ENCODE measurements at places on chromosomes 6 and 20.

- no peak for DNase-seq
Observed at GRCh38 chr6:157880534-157880933, 57.5 kb downstream of the SNX9 start.

- DNase-seq = no peak
Observed at GRCh38 chr6:106082735-106083398, 3.3 kb upstream of the PRDM1 start.

DNA sequence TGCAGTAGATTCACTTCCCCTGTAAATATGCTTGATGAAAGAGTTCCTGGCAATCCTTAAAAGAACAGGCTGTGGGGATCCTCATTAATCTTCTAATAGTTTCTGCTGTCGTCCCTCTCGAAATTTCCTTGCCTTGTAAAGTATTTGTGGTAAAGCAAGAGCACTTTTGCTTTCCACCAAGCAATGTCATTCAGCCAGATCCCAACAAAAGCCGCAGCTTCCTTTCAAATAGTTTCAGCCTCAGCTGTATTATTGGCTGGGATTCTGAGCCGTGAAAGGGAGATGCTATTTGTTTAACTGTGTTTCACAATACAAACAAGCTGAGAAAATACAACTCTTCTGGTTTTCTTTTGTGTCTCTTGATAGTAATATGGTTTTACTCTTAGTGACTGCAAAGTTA, 48.9 kb upstream of the EPHA7 start:
- no peak for DNase-seq

- no peak for DNase-seq
Observed at GRCh38 chr20:43432498-43432897, 25.2 kb upstream of the SRSF6 start.

- DNase-seq = no peak
Observed at GRCh38 chr20:23121751-23122320, 35.7 kb upstream of the CD93 start.

Data from urothelium cell line (cell line).